Chondrocyte (in vitro differentiated cells): ENCODE measurements at places on chromosomes 6 and 20. TPM values are rescaled to one million over a fixed set of nuclear protein-coding genes. Genes with fewer than 3 reads are reported as not detected.
A peak's percentile ranks its signal among the peaks of the same experiment; 100 is the strongest.

- no peaks in the 10 kb centered on the region for H3K27me3 ChIP-seq
- H3K4me3 ChIP-seq = no peak overlapping the region
- H3K4me1 ChIP-seq = peaks cover 2% of the 10 kb centered on the region
These were observed 59.6 kb downstream of the DHX35 start for GRCh38 chr20:39021748-39022147.

- H3K4me1 ChIP-seq = peaks cover 18% of the 10 kb centered on the region
- H3K27ac ChIP-seq = peak overlapping the region; percentile 67
- peaks cover 12% of the 10 kb centered on the region for H3K36me3 ChIP-seq
- H3K4me3 ChIP-seq = no peak overlapping the region
- peaks cover 24% of the 10 kb centered on the region for H3K27me3 ChIP-seq
These were observed 447.5 kb upstream of the HSF2 start for GRCh38 chr6:121951918-121952379.

GRCh38 chr20:33793011-33793931, 17.9 kb upstream of the CHMP4B start:
- no peak for DNase-seq
- H3K4me3 ChIP-seq = no peak overlapping the region
- no peaks in the 10 kb centered on the region for H3K27me3 ChIP-seq
- peaks cover 31% of the 10 kb centered on the region for H3K4me1 ChIP-seq
- H3K27ac ChIP-seq = no peak overlapping the region
- peaks cover 3% of the 10 kb centered on the region for H3K36me3 ChIP-seq

DNA sequence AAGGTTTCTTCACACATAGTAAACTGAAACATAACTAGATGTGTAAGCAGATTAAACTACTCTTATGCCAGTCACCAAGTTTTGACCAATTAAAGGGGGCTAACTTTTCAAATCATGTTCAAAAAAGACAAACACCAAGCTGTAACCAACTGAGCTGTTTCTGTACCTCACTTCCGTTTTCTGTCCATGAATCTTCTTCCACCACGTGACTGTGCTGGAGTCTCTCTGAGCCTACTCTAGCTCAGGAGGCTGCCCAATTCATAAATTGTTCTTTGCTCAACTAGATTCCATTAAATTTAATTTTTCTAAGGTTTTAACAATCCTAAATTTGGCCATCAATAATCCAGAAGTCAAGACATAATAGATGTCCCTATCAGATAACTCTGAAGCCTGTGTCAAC, 229.4 kb downstream of the FNDC1 start:
- H3K4me3 ChIP-seq = no peak overlapping the region
- no peak overlapping the region for H3K27ac ChIP-seq
- no peaks in the 10 kb centered on the region for H3K27me3 ChIP-seq
- DNase-seq = no peak
- H3K36me3 ChIP-seq = no peaks in the 10 kb centered on the region
- H3K4me1 ChIP-seq = no peaks in the 10 kb centered on the region

GRCh38 chr6:12477616-12478015, 187.5 kb downstream of the EDN1 start:
- H3K4me1 ChIP-seq = peaks cover 8% of the 10 kb centered on the region
- H3K27me3 ChIP-seq = no peaks in the 10 kb centered on the region
- H3K36me3 ChIP-seq = no peaks in the 10 kb centered on the region
- no peak overlapping the region for H3K27ac ChIP-seq
- no peak for DNase-seq
- H3K4me3 ChIP-seq = no peak overlapping the region

- peaks cover 9% of the 10 kb centered on the region for H3K27me3 ChIP-seq
- no peak overlapping the region for H3K4me3 ChIP-seq
- no peak for DNase-seq
- H3K36me3 ChIP-seq = no peaks in the 10 kb centered on the region
These were observed 4.7 kb upstream of the NPBWR2 start for GRCh38 chr20:64111841-64112641.

DNA sequence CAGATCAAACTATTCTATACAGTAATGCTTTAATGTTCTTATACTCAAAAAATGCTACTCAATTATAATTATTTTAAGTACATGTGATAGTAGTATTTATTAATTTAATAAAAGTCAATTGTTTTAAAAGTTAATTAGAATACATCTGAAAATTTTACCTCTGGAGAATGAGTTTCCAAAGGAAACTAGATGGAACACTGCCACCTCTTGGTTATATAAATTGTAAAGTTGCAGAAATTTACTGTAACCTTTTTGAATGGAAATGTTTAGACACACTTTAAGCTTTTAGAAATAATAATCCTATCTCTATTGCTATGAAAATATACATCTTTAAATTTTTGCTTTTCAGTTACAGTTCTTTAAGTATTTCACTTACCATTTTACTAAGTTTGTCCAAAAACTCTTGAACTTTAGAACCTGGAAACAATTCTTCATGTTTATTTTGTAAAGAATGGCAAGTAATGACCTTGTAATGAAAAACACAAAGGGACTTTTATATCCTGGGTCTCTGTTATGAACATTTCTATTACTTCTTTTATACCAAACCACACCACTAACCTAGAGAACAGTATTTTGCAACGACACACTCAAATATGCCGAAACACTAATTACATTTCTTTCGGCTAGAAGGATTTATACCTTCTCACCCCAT, 10.9 kb upstream of the BMP5 start:
- no peak for DNase-seq
- peaks cover 12% of the 10 kb centered on the region for H3K4me1 ChIP-seq
- no peaks in the 10 kb centered on the region for H3K27me3 ChIP-seq
- H3K36me3 ChIP-seq = no peaks in the 10 kb centered on the region

DNA sequence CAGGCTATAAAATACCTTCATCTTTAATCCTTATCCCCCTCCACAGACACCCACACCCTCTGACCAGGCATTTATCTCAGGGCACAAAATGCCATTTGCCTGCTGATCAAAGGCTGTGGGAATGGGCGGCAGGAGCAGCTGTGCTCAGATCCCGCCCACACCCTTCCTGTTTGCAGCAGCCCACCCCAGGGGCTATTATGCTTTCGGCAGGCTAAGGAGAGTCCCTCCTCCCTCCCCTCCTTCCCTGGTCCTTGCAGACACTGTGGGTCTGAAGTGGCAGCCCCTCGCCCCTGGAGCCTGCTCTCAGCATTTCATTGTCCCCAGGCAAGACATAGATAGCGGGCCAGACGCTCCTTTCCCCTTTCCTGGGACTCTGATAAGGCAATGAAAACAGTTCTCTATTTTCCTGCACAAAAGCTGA, 220.8 kb upstream of the HEY2 start:
- no peaks in the 10 kb centered on the region for H3K27me3 ChIP-seq
- no peak for DNase-seq
- peaks cover 49% of the 10 kb centered on the region for H3K4me1 ChIP-seq
- H3K36me3 ChIP-seq = no peaks in the 10 kb centered on the region
- no peak overlapping the region for H3K27ac ChIP-seq
- no peak overlapping the region for H3K4me3 ChIP-seq

DNA sequence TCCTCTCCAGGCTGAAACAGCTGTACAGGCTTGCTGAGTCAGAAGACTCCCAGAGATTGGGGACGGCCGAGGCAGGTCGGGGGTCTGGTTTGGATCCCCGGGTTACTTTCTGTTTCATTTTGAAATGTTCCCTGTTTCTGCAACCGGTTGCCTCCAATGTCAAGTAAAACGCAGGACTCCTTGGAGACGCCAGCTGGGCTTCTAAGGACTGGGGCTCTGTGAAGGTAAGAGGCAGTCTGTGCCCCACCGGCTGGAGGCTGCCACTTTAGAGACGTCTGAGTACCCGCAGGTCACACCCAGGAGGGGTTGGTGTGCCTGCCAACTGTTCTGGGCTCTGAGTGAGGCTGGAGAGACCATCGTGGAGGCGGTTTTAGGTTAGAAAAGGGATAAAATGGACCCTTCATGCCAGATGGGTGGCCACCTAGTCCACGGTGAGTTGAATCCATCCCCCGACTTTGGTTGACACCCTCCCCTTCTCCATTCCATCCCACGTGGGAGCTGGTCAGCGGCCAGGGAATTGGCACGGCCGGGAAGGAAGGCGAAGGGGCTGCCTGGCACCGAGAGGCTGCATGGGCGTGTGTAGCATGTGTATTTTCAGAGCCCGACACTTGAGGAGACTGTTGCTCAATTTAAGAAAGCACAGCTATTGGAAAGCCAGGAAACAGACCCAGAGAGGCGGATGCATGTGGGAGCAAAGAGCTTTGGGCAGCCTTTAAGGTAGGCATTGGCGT, 240.9 kb downstream of the PHACTR1 start:
- H3K4me1 ChIP-seq = peaks cover 12% of the 10 kb centered on the region
- H3K27me3 ChIP-seq = peaks cover 12% of the 10 kb centered on the region
- no peak for DNase-seq
- H3K36me3 ChIP-seq = no peaks in the 10 kb centered on the region
- peak overlapping the region; percentile 85 for H3K4me3 ChIP-seq

GRCh38 chr6:137877606-137878005, 10.5 kb downstream of the TNFAIP3 start:
- H3K27me3 ChIP-seq = no peaks in the 10 kb centered on the region
- no peak overlapping the region for H3K27ac ChIP-seq
- DNase-seq = no peak
- peaks cover 17% of the 10 kb centered on the region for H3K4me1 ChIP-seq
- no peak overlapping the region for H3K4me3 ChIP-seq

DNA sequence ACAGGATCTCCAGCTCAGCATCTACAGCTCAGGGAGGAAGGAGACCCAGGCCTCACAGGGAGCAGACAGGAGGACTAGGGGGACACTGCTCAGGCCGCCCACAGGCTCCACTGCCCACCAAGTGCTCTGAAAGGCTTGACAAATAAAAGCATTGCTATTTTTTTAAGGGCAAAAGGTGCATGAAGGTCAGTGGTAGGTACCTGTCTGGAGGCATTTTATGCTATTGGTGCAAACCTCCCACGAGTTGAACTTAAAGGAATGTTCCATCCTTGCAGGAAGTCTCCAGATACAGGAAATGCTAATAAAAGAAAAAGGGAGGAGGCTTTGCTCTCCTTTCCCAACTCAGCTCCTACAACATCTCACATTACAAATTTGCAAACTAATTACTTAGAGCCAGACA, 228.1 kb downstream of the FOXC1 start:
- peaks cover 57% of the 10 kb centered on the region for H3K4me1 ChIP-seq
- peak overlapping the region; percentile 73 for H3K27ac ChIP-seq
- no peak for DNase-seq
- H3K4me3 ChIP-seq = no peak overlapping the region
- H3K27me3 ChIP-seq = no peaks in the 10 kb centered on the region

- H3K27ac ChIP-seq = no peak overlapping the region
- no peaks in the 10 kb centered on the region for H3K27me3 ChIP-seq
- H3K4me3 ChIP-seq = no peak overlapping the region
- peaks cover 5% of the 10 kb centered on the region for H3K4me1 ChIP-seq
- DNase-seq = no peak
These were observed 28.0 kb downstream of the OR2A4 start for GRCh38 chr6:131673184-131673583.

The SEMG1 gene
- total RNA-seq = not detected in 3 replicates

The TAP1 gene
- 14.5 to 29.7 TPM (median 26.7 TPM) in 3 replicates for total RNA-seq

The SMIM26 gene
- total RNA-seq = 37.9 to 47.7 TPM (median 39.6 TPM) in 3 replicates
